CD4-positive, alpha-beta T cell treated with Interleukin-21 for 1 hour (primary cell): ENCODE measurements at places on chromosomes 13 and 19.

DNA sequence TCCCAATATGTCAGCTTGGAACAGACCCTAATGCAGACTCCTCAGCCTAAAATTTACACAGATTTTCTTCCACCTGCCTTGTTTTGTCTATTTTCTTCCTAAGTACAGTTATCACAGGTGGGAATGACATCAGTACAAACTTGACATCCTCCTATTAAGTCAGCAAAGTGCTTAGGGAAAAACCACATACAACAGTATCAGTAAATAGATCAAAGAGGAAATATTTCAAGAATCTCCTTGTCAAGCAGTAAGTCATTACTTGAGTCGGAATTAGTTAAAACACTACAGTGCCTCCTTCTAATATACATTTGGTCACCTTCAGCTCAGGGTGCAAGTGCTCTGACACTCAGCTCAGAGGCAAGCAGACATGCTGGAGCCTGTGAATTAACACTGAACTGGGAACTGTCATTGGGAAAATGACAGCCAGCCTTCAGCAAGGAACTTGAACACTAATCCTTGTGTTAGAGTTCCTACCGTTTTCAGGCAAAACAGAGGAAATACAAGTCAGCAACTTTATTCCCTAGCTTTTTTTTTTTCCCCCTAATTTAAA, 394.3 kb upstream of the HTR2A start:
- DNase-seq, result no peak

DNA sequence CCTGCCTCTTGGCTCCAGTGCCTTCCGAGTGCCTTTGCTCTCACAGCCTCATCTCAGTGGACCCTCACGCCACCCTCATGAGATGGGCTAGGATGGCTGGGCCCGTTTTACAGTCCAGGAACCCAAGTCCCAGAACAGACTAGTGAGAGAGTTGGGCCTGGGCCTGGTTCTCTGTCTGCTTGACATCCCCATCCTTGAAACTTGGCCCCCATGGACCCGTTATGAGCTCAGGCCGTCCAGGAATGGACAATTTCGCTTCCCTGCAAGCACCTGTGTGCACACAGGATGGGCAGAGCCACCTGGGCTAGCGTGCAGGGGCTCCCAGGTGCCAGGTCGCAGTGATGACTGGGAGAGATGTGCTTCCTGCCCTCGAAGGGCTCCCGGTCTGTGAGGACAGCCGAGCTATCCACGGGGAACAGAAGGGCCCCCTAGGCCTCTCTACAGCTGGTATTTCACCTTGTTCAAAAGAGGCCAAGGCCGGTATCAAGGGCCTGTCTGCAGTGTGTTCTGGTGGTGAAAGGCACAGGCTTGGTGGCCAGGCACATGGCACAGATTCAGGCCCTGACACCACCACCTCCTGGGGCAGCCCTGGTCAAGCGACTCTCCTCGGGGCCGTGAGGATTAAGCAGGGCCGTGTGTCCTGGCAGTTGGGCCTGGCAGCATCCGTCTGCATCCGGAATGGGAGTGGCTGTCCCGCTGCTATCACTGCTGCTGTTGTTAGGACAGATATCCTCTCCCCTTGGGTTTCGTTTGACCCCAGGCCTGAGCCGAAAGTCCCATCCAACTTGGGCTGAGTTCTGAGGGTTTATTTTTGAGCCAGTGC, 38.9 kb downstream of the CAPN12 start:
- no peak for DNase-seq

GRCh38 chr19:10195199-10195519, 406 bp upstream of the DNMT1 start:
- DNase-seq, result no peak

DNA sequence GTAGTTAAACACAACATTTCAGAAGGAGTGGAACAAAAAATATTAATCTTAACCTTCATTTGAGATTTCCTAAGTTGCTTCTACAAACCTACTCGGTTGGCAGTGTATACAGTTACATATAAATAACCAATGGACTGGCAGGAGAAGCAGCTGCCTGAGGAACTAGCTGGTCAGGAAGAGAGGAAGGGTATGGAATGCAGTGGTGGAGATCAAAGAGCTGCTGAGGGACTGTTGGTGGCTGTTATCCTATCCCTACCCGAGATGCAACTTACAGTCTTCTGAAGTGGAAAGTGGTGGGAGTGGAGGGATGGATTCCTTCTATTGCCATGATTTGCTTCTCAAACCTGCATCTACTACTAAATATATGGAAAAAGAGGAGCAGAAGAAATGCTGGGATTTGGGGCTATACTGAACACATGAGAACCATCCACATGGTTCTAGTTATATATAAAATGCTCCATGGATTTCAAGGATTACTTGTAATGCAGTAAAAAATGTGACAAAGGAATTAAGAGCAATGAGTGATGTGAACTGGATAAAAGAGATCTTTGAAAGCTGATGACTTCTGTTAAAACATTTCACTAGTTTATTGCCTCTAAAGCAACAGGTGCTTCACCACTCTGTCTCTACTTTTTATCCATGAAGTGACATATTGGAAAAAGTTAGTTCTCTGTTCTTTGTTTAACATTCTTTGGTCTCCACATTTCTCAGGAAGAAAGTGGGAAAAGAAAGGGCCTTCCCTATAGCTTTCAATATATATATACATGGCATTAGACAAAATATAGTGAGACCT, 29.9 kb downstream of the MICU2 start:
- no peak for DNase-seq

GRCh38 chr13:69997061-69997460, 110.6 kb upstream of the ATXN8OS start:
- DNase-seq, result no peak

- no peak for DNase-seq
Observed at GRCh38 chr19:43595605-43595998, 332 bp downstream of the IRGQ start.

DNA sequence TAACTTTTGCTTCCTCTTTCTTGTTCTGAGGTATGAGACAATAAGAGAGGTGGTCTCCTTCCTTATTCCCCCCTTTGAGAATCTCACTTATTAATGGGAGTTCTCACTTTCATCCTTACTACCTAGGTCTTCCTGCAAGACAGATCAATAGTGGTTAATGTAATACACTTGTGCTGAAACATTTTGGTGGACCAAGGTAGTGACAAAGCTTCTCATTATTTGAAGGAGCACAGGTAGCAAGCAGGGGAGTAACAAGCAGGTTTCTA, 17.9 kb downstream of the ZNF700 start:
- no peak for DNase-seq
